ENCODE measurements at places on chromosomes 2 and 18.
A peak's percentile ranks its signal among the peaks of the same experiment; 100 is the strongest.

- DNase-seq, result no peak
Measured at GRCh38 chr2:26650713-26651469, 9.7 kb upstream of the CIB4 start.

GRCh38 chr2:74617122-74617521 is 31.0 kb downstream of the M1AP start:
- DNase-seq, result no peak

- DNase-seq, result peak; percentile 10
Measured at GRCh38 chr2:234917211-234917975, 34.4 kb upstream of the SH3BP4 start.

GRCh38 chr2:212918336-212918735 is 233.1 kb downstream of the IKZF2 start:
- DNase-seq, result no peak

- DNase-seq, result no peak
Measured at GRCh38 chr2:16239296-16239850, 299.0 kb downstream of the MYCN start.

- DNase-seq, result no peak
Measured at GRCh38 chr18:75003764-75004690, 204.9 kb downstream of the PTGR3 start.

DNA sequence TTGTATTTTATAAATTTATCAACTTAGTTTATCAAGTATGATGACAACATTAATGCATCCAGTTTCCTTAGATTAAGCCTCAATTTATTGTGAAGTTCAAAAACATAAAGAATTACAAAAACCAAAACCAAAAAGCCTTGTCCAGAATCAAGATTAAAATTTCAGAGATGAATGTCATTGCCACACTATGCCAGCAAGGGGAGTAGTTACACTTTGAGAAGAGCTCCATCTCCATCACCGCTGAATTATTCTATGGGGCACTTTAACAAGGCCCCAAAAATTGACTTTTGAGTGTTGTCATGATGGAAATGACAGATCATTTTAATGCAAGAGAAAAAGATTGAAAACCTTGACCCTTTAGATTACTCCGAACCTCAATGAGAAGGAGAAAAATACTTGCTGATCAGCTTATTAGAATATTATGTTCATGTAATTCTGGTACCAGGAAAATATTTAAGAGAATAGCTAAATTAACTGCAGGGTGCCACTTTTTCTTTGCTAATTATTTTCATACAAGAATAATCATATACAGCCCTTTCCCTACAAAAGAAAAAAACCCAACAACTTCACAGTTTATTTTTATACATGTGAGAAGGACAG is 152.5 kb upstream of the AQP4 start:
- DNase-seq, result no peak

DNA sequence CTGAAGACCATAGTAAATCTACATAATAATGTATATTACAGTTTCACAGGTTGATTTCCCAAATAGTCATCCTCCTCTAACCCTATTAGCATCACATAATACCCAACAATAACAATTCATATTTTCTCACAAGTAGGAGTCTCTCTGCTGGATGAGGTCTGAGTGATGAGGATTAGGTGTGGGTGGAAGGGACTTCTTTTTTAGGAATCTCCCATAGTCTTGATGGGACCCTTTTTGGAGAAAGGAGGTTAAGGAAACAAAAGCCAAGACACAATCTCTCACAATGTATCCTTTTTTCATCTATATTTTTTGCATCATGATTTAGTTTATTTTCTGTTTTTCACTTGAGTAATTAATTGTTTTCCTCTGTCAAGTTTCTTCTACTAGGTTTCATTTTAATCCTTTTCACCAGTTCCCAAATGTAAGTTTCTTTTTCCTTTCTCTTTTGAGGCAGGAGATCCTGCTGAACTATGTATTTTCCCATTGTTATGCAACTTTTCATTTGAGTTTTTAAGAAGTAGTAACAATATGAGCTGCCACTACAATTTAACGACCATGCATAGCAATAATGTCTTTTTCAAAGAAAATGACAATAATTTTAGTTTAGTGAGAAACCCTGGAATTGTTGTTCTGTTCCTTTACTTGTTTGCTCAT is 2.5 kb upstream of the IFIH1 start:
- no peak for DNase-seq

- DNase-seq, result peak; percentile 28
Measured at GRCh38 chr2:215657844-215658243, 222.0 kb upstream of the FN1 start.

GRCh38 chr2:66762761-66763160 is 327.8 kb downstream of the MEIS1 start:
- no peak for DNase-seq

DNA sequence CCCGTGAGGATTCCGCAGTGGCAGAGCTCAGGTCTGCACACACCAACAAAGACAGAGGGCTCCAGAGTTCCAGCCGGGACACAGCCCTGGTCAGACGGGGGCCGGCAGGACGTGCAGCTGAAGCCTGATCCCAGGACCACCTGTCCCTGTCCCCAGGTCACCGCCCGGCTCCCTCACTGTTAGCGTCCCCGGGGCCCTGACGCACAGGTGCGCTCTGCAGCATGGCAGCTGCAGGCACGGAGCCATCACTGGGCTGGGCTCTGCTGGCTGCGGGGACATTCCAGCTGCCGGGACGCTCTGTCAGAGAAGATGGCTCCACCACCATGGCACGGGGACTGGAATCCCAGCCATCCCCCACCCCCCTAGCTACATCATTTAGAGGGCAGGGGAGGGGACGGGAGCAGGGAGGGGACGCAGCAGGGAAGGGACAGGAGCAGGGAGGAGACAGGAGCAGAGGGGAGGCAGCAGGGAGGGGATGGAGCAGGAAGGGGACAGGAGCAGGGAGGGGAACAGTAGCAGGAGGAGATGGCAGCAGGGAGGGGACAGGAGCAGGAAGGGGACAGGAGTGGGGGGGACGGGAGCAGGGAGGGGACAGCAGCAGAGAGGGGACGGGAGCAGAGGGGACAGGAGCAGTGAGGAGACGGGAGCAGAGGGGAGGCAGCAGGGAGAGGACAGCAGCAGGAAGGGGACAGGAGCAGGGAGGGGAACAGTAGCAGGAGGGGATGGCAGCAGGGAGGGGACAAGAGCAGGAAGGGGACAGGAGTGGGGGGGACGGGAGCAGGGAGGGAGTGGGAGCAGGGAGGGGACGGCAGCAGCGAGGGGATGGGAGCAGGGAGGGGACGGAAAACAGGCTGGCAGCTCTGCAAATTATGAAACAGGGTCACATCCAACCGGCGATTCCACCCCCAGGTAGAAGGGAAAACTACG is 39.8 kb downstream of the SLC66A2 start:
- no peak for DNase-seq

DNA sequence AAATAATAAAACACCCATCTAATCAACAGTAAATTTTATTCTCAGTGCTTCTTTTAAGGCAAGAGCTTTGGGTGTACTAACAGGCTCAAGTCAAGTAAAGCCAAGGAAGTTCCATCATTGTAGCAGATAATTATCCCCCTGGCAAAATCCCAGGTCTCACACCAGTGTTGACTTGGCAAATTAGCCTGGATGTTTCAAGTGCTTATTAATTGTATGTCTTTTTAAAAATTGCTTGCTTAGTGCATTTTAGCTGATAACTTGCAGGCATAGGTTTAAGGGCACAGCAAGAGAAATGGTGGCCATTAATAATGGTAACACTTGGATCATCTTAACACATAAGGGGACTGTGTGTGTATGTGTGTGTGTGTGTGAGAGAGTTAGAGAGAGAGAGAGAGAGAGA is 42.0 kb upstream of the FMNL2 start:
- no peak for DNase-seq

DNA sequence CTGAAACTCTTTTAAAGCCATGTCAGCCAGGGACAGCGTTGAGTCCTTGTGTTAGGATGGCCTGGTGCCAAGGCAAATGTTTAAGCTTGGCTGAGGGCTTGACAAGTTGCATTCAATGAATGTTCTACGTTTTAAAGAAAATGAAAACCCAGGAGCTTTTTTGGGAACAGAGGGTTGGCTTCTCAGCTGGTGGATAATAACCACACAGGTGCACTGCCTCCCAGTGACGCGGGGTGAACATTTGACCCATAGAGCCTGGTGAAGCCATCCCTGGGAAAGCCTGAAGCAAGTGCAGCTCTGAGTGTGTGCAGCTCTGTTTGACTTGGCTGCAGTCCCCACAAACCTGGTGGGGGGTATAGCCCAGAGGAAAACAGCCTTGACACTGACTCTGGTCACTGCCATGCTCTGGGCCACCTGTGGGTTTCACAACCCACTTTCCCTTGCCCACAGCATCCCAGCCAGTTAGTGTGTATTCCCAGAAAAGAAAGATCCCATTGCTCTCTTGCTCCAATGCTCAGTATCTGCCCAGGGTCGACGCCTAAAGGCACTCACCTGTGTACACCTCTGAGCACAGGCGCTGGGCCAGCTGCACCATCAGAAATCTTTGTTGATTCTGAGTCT is 874.9 kb downstream of the RNF144A start:
- DNase-seq, result no peak

- DNase-seq, result no peak
Measured at GRCh38 chr2:216170076-216170763, 61.1 kb downstream of the XRCC5 start.

GRCh38 chr2:189049709-189050164 is 75.6 kb downstream of the COL3A1 start:
- DNase-seq, result peak; percentile 10

DNA sequence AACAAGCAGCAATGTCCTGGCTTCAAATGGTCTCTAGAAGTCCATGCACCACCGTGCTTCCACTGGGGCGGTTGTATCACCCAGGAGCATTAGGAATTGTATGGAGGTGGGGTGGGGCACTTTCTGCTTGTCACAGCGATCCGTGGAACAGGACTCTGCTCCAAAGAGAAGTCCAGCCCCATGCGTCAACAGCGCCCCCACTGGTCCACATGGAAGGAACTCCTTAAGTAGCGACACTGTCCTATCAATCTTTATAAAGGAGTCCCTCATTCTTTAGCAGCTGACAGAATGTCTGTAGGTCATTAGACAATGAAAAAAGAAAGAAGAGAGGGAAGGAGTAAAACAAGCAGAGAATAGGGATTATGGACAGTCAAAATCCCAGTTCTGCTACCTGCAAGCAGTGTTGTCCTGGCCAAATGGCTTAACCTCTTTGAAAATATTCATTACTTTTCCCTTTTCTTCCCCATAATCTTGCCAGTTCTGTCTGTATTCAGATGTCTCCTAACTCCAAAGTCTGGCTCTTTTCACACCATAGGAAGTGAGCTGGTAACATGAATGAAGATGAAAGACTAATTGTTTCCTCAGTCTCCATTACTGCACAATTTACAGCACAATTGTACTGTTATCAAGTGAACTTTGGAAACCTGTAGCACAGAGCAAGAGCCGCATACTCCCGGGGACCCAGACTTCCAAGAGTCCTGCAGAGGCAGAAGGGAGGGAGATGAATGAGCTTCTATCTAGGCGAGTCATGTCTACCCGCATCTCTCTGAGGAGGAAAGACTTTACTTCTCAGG is 9.9 kb downstream of the NFE2L2 start:
- DNase-seq, result peak; percentile 75

- DNase-seq, result no peak
Measured at GRCh38 chr2:151651274-151651673, 83.0 kb downstream of the NEB start.

DNA sequence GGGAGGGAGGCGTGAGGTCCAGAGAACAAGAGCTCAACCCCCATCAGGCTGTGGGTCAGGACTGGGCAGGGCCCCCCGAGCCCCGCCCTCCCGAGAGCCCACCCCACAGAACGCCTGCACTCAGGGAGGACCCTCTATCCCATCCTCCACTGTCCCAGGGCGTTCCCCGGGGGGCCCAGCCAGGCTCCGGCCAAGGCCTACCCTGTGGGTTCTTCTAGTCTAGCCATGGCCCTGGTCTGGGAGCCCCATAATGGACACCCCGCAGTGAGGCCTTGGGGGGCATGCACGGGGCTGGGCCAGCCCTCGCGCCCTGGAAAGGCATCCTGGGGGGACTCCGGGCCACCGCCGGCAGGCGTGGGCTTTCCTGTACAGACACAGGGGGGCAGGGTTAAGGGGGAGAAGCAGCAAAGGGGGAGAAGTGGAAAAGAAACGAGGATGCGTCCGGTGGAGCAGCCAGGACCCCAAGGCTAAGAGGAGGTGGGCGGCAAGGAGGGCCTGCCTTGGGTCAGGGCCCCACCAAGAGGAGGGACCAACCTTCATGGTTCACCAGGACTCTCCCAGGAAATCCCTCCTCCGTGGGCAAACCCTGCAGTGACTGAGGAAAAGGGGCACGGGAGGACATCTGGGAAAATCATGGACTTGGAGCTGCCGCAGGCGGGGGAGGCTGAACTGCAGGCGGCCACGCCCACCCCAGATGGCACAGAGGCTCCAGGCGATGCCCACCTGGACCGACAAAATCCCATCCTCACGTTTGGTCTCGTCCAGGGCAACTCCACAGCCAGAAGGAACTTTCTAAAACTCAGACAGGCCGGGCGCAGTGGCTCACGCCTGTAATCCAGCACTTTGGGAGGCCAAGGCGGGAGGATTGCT is 2.7 kb upstream of the CROCC2 start:
- no peak for DNase-seq

GRCh38 chr18:77366067-77366719 is 116.5 kb downstream of the GALR1 start:
- DNase-seq, result no peak

GRCh38 chr2:223578846-223579245 is 23.3 kb downstream of the SCG2 start:
- no peak for DNase-seq

- DNase-seq, result no peak
Measured at GRCh38 chr2:29278966-29279365, 163.8 kb downstream of the CLIP4 start.

DNA sequence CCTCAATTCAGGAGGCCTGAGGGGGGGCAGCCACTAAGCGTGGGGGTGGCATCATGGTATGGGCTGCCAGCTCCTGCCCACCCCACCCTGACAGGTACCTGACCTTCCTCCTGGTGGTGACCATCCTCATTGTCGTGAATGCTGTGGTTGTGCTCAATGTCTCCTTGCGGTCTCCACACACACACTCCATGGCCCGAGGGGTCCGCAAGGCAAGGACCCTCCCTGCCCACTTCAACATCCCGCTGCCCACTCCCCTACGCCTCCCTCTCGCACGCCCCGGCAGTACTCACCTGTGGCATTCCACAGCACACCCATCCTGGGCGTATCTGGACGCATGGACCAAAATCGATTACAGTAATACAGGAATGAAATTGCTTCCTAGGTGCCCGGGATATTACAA is 4.0 kb downstream of the CHRNG start:
- DNase-seq, result no peak
